Liver (tissue), 10 donors: ENCODE measurements at places on chromosomes 16 and 17.

GRCh38 chr17:71726341-71726740 is 394.5 kb upstream of the SOX9 start:
- H3K36me3 ChIP-seq = no peaks in the 10 kb centered on the region
- no peak overlapping the region for H3K27ac ChIP-seq
- no peaks in the 10 kb centered on the region for H3K4me1 ChIP-seq
- H3K27me3 ChIP-seq = no peaks in the 10 kb centered on the region
- H3K4me3 ChIP-seq = no peak overlapping the region

DNA sequence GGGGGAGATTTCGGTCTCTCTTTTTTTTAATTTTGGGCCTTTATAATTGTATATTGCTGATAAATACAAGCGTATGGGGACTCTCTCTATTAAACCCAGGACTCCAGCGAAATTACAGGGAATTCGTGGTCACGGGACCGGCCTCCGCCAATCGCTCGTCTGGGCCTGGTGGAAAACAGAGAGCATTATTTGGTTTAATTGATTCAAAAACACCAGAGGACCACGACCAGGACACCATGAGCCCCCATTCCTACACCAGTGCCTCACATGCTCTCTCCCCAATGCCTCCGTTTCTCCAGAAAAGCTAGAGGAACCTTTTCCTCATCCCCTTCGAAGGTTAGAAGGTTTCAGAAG is at the start of gene HOXB2:
TSS of gene HOXB2 (minus strand) at position 88 of the 354 bp plus-strand sequence. CDS start 198 bp downstream, outside the sequence.
- H3K27ac ChIP-seq = peak within 1 kb of the TSS; percentile 61
- H3K4me1 ChIP-seq = peaks cover 3% of the 10 kb centered on the region
- H3K27me3 ChIP-seq = peaks cover 2% of the 10 kb centered on the region
- no peak for DNase-seq

DNA sequence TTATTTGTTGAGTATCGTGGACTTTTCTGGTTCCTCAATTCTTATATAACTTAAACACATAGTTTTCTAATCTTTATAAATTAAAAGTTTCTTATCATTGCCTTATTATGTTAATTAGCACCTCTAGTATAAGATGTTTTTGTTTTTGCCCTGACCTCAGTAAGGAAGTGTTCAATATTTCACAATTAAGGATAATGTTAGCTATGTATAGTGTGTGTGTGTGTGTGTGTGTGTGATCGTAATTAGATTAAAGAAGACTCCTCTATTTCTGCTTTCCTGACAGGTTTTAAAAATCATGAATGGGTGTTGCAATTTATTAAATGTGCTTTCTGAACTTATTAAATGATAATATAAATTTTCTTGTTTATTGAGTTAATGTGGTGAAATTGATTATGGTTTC is 12.0 kb downstream of the IL21R start:
- H3K4me1 ChIP-seq = no peaks in the 10 kb centered on the region
- DNase-seq = no peak
- H3K27me3 ChIP-seq = no peaks in the 10 kb centered on the region

- DNase-seq = no peak
- H3K4me1 ChIP-seq = no peaks in the 10 kb centered on the region
- no peaks in the 10 kb centered on the region for H3K27me3 ChIP-seq
- no peaks in the 10 kb centered on the region for H3K36me3 ChIP-seq
Measured at GRCh38 chr17:55059724-55060123, 91.2 kb downstream of the STXBP4 start.

DNA sequence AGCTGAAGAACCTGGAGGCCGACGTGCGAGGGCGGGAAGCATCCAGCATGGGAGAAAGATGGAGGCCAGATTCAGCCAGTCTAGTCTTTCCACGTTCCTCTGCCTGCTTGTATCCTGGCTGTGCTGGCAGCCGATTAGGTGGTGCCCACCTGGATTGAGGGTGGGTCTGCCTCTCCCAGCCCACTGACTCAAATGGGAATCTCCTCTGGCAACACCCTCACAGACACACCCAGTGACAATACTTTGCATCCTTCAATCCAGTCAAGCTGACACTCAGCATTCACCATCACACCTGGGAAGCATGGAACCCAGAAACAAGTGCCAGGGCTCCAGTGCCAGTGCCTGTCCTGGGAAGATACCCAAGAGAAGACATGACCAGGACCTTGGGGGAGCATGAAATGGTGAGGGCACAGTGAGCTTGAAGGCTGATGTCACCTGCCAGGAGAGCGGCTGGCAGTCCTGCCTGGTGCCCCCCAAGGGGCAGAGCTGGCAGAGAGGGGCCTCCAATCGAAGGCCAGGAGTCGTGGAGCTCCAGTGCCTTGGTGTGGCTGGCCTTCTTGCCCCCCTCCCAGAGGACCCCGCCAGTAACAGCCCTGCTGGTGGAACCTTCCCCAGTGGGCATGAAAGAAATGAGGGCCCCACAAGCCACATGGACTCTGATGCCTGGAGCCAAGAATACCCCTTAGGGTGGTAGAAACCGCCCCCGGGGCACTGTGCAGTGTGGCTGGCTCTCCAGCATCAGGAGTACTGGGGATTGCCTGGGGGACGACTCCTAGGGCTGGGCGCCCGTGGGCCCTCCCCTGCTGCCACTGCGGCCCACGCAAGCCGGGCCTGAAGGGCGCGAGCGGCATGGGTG is 643 bp upstream of the NPB start:
- H3K27ac ChIP-seq = no peak overlapping the region
- H3K36me3 ChIP-seq = peaks cover 41% of the 10 kb centered on the region
- peaks cover 2% of the 10 kb centered on the region for H3K4me1 ChIP-seq
- no peaks in the 10 kb centered on the region for H3K27me3 ChIP-seq
- no peak overlapping the region for H3K4me3 ChIP-seq
- no peak for DNase-seq

GRCh38 chr16:29912087-29912486 is 11.8 kb downstream of the ASPHD1 start:
- H3K27ac ChIP-seq = no peak overlapping the region
- DNase-seq = no peak
- H3K4me1 ChIP-seq = no peaks in the 10 kb centered on the region
- H3K4me3 ChIP-seq = no peak overlapping the region
- no peaks in the 10 kb centered on the region for H3K27me3 ChIP-seq
- H3K36me3 ChIP-seq = peaks cover 2% of the 10 kb centered on the region
